NCI-H2171 (cell line): ENCODE measurements at places on chromosomes 6 and 20.
A peak's percentile ranks its signal among the peaks of the same experiment; 100 is the strongest.

- no peak for DNase-seq
Observed at GRCh38 chr6:7215798-7216231, 97.2 kb downstream of the SSR1 start.

GRCh38 chr6:114068116-114068515 lies 97.2 kb upstream of the HDAC2 start:
- no peak for DNase-seq

DNA sequence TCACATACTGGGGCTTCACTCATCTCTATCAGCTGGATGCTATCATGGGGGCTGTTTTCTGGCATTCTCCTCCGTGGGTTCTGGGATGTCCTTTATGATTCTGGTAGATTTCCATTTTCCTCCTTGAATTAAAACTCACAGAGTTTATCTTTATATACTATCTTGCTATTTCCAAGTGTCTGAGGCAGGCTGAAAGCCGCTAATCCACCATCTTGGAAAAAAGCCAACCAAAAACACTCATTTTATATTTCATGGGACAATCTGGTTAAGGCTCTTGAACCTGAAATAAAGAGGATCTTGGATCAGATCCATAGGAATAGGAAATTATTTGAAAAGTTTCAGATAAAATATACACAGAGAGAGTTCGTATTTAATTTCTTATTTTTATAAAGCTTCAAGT lies 86.0 kb downstream of the AFG1L start:
- no peak for DNase-seq

- no peak for DNase-seq
Observed at GRCh38 chr20:3738111-3739053, 5.9 kb downstream of the HSPA12B start.

DNA sequence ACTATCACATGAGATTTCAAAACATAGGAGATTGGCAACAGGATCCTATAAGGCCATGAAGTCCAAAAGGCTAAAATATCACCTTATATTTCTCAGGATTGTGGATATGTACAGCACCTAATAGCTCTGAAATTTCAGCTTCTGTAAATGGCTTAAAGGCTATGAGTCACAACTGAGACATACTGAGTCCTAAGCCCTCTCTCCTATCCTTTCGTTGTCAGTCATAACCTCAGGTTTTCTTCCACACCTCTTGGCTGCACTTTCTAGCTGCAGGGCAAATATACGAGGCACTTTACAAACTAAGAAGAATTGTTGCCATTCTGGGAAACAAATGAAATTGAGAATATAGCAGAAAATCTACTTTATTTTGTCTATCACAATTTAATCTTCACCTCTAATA lies 969.9 kb upstream of the EPHA7 start:
- DNase-seq = no peak

DNA sequence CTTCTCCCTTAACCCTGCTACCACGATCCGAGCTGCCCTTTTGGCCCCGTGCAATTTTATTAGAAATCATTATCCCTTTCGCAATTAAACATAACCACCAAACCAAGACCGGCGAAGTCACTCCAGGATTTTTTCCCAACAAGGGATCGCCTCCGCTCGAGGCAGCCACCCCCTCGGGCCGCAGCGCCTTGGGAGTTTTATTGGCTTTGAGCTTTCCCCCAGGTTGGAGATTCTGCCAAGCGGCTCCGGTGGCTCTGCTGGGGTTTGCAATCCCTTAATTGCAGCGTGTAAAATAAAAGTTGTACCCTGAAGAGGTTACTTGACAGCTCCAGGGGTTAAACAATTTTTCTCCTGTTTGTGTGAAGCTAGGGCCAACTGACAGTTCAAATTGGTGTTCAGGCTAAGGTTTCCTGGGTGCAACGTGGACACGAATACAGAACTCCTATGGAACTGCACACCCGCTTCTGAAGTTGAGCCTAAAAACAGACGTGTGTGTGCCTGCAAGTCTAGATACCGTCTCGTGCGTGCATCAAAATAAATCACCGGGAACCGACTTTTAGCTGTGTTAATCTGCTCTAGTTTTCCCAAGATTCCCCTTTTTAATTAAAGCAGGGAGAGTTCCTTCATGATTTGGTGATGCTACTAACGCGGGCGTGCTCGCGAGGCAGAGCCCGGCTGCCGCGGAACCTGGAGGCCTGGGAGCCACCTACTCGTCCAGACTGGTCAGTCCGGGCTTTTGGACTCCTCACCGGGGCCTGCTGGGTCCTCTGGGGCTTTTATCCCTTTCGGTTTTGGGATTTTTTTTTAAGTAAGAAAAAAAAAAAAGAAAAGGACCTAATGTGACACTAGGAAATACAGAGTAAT lies 975 bp upstream of the TFAP2A start:
- no peak for DNase-seq

DNA sequence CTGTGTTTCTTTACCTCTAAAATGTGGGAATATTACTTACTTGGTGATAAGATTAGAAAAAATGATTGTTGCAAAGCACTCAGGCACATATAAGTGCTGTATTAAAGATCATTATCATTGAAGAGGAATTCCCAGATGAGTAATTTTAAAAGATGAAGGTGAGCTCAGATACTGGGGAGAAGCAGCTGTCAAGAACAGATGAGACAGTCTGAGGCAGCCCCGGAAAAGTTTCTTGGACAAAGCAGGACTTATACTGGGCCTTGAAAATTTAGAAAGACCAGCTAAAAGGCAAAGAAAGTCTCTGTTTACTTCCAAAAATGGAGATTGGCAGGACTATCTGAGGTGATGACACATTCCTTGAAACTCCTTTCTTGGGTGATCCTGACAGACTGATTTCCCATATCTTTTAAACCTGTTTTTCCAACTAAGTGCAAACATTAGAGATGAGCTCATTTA lies 93.8 kb upstream of the MARCKS start:
- no peak for DNase-seq

- no peak for DNase-seq
Observed at GRCh38 chr6:139277587-139277986, 14.2 kb downstream of the TXLNB start.

GRCh38 chr6:126524811-126525326 lies 185.0 kb downstream of the CENPW start:
- DNase-seq = no peak

DNA sequence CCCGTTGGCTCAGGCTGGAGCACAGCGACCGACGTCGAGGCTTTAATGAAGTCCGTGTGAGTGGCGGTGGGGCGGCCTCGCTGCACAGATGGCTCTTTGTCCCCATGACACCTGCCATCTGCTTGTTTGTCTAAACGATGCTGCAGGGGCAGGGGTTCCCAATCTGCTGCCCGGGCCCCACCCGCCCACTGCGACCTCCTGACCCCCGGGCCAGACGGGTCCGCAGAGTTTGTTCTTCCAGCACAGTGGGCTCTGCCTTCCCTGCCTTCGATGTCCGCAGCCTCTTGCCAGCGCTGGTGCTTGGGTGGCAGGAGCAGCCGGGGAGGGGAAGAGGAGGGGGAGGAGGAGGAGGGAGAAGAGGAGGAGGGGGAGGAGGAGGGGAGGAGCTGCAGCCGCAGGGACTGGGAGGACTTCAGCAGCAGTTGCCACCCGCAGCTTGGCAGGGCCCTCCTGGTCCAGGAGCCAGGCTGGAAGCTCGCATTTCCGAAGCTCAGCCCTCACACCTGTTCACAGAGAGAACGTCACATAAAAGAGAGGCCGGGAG lies 210.0 kb downstream of the DLL1 start:
- DNase-seq = peak; percentile 86

- DNase-seq = no peak
Observed at GRCh38 chr6:162116902-162117525, 610.6 kb downstream of the PRKN start.

DNA sequence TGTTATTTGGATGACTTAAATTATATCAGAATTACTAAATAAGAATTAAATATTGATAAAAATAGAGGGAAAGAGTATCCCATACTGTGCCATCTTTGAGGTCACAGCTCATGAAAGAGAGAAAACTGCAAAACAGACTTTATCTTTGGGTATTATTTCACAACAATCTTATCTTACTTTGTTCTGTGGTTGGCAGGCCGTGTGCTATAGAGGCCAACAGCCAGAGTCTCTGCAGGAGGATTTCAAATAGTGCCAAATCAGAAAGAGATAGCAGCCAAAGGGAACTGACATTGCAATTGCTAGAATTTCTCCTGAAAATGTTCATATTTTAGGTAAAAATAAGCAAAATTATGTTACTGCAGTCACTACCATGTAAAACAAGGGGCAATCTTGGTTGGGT lies 354.2 kb downstream of the GRIK2 start:
- DNase-seq = no peak

DNA sequence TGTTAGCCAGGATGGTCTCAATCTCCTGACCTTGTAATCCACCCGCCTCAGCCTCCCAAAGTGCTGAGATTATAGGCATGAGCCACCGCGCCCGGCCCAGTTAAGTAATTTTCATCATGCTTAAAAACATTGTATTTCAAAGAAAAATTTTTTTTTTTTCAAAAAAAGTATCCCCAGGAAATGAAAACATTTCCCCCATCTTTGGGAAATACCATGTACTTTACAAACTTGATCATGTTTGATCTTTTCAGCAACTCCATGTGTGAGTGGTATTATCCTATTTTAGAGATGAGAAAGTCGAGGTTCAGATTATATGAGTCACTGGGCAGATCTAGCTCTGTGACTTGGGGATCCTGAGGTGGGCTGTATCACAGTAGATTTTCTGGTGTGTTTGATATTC lies 11.8 kb downstream of the CHMP4B start:
- no peak for DNase-seq

DNA sequence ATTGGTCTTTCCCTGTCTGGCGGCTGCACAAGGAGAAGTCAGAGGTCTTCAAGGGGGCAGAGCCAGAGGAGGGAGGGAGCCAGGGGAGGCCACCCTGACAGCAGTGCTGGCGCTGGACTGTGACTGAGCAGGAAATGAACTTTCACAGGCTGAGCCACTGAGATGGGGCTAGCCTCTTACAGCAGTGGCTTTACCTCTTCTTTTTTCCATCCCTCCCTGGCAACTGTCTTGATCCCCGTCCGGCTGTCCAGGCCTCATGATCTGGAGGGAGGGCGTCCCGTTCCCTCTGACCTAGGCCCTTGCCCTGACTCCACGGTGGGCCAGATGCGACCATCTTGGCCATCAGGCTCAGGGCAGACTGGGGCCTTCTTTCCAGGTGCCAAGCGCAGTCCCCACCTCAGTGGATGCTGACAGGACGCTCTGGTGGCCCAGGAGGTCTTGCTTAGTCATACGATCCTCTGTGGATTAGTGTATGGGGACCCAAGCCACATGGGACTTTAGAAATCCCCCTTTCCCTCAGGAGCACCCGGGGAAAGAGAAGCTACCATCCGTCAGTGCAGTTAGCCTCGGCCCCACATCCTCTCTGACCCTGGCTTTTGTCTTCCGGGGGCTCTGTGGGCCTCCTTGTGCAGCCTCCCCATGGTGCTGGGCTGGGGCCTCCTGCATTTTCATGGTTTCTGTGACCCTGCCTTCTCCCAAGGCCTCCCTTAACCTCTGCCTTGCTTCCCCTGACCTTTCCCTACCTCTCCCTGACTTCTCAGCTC lies 57.4 kb upstream of the CCDC167 start:
- DNase-seq = no peak

DNA sequence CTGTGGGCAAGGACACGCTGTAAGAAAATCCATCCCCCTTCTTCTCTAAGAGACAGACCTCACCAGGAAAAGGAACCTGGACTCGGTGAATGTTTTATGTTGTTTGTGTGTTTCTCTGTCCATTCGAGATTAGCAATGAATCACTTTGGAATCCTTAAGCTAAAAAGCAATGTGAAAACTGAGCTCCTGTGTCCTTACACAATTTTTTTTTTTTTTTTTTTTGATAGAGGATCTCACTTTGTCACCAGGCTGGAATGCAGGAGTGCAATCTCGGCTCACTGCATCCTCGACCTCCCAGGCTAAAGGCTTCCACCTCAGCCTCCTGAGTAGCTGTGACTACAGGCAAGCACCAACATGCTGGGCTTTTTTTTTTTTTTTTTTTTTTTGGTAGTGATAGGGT lies 32.1 kb downstream of the BFSP1 start:
- no peak for DNase-seq

DNA sequence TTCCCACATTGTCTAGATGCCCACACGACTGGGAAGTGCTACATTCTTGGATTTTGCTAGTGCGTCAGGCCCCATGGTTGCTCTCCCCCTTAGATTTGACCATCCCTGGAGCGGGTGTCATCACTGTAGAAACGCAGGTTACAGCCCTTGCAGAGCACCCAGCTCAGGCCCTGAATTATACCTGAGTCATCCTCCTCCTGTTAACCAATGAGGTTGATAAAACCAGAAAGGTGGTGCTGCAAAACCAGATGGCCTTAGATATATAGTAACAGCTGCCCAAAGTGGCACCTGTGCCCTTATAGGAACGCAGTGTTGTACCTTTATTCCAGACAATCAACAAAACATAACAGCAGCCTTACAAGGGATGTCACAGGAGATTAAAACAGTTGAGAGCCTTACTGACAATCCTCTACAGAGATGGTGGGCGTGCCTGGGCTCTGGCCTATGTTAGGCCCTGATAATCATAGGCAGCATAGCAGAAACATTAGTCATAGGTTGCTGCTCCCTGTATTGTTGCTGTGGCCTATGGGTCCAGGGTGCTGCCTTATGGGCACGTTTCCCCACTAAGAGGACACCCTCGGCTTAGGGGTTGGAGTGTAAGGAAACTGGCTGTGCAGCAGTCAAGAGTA lies 33.6 kb upstream of the HSF2 start:
- no peak for DNase-seq

- DNase-seq = no peak
Observed at GRCh38 chr6:159879856-159880255, 10.9 kb upstream of the MAS1 start.

DNA sequence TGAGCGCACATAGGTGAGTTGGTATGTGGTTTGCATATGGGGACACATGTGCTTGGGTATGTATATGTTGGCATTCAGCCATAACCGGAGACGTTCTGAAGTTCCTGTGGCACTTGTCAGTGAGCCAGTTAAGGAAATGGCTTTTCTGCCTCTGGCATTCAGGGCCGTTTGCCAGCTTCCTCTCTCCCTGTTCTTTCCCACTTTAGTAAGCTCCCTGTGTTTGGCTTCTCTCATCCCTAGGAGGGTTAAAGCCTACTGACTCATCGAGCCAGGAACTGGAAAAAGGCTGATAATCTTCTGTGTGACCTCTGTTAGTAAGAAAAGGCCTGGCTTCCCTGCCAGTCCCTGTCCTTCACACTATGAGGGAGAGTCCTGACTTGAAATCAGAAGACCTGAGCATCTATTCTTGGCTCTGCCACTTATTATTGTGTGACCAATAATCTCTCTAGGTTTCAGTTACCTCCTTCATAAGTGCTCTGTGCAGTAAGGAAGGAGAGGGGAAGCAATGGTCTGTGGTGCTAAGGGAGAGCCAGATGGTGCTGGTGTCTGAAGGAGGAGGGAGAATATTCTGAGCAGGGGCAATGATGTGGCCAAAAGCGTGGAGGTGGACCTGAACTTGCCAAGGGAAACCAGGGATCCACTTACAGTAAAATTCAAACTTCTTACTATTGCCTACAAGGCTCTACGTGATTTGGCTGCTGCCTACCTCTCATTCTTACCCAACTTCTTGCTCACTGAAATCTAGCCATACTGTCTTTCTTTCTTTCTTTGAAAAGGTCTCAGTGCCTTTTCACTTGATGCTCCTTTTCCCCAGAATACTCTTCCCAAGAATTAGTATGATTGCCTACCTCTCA lies 31.4 kb downstream of the ACSS2 start:
- DNase-seq = peak; percentile 43

- no peak for DNase-seq
Observed at GRCh38 chr20:25308671-25309394, 60.9 kb downstream of the PYGB start.
